ENCODE measurements at places on chromosomes 6 and 20. TPM values are rescaled to one million over a fixed set of nuclear protein-coding genes. Genes with fewer than 3 reads are reported as not detected.

RPP21 gene
- total RNA-seq: 81.3 TPM

ENPP1 gene
- total RNA-seq: 6.8 TPM

- DNase-seq: no peak
These were observed 971 bp downstream of the RBCK1 start for GRCh38 chr20:408843-409696.

DNA sequence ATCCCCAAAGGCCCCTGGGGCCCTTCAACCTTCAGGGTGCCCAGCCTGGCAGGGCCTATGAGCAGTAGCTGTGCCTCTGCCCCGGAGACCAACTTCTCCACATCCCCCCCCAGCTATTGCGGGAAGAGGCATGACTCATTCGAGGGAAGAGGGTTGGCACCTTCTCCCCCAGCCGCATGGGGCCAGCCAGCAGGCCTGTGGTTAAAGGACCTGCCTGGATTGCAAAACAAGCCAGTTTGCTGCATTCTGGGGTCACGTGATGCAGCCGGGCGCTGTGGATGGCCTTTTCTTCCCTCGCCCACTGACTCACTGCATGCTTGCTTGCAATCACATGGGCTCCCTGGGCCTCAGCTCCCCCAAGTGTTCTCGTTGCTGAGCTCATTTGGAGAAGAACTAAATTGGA lies 182.5 kb downstream of the MAFB start:
- no peak for DNase-seq

DNA sequence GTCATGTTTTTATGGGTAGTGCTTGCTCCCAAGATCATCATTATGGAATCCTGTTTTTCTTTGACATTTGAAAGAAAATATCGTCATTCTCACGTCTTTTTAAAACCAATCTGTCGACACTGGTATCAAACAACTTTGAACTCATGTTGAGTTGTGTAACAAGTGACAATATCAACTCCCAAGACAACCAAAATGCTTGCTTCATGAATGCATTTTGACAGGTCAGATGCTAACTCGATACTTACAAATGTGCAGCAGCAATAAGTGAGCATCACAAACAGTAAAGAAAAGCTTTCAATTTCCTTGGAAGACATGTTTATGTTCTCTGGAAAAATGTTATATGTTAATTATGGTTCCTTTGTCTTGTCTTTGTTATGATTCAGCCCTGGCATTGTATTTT lies 125.9 kb downstream of the EPHA7 start:
- no peak for DNase-seq

- DNase-seq: no peak
These were observed 344.8 kb upstream of the EYS start for GRCh38 chr6:66051812-66052211.

Measured in Panc1 (cell line).